ENCODE measurements at places on chromosomes 2 and 18.

DNA sequence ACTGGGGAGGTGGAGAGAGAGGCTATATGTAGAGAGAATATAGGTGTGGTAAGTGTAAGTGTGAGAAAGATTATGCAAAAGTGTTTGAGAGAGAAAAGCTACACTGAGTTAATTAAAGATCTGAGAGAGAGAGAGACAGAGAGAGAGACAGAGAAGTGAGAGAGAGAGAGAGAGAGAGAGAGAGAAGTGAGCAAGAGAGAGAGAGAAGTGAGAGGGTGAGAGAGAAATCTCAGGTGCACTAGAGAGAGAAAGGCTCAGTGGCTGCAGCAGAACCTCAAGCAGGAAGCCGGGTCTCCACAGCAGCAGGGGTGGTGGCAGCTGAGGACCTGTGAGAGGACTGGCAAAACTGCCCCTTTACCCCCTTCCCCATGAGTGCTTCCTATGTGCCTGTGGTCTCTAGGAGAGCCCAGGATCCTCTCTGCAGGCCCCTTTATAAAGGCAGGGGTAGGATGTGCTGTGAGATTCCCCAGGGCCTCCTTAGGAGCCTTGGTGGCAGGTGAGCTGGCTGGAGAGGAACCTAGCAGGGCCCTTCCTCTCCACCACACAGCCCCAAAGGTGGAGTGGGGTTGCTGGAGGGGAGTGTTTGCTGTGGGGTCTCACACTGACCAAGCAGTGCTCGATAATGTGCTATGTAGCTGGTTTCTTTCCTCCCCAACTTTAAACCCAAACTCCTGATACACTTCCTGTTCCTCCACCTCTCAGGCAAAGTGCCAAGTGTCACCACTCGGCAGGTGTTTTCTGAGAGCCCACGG, 52.6 kb downstream of the SLC4A5 start:
- no peak for DNase-seq

DNA sequence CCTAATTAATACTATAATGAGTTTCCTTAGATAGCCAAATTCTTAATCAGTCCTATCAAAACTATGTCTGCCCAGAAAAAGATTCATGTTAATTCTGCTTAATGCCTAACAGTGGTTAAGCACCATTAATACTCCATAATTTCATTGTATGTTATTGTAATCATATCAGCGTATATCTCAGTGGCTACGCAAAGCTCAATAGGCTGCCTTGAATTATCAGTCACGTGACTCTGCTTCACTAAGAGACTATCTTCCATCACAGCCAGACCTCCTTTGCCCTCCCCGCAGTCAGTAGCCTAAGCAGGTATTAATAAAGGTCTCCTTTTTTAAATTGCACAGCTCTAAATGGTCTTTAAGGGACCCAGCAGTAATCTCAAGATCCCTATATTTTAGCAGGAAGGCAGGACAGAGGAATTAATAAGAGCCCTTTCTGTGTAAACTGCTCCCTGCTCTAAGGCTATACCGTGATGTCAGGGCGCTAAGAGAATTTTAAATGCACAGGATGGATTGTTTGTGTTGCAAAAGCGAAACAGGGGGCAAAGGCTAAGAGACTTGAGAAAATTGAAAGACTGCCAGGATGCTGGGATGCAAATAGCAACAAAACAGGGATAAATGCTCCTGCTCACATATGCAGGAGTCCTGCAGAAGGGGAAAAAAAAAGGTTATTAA, 215.6 kb upstream of the POU3F3 start:
- DNase-seq = no peak

- DNase-seq = no peak
These were observed 166.0 kb downstream of the EHBP1 start for GRCh38 chr2:62871506-62871905.

GRCh38 chr2:81767187-81767912, 1462.8 kb upstream of the LRRTM1 start:
- no peak for DNase-seq

- DNase-seq = no peak
These were observed 211.0 kb downstream of the AKAIN1 start for GRCh38 chr18:4986066-4986465.

GRCh38 chr18:13463526-13464210, 245.1 kb downstream of the LDLRAD4 start:
- no peak for DNase-seq

All from GF-D8 (cell line).